ENCODE measurements at places on chromosomes 2 and 18. TPM values are rescaled to one million over a fixed set of nuclear protein-coding genes. Genes with fewer than 3 reads are reported as not detected.

GRCh38 chr2:45909677-45910191 lies 258.3 kb downstream of the PRKCE start:
- DNase-seq: no peak

GRCh38 chr2:237721458-237721857 lies 77.1 kb upstream of the RBM44 start:
- DNase-seq: no peak

- DNase-seq: no peak
Measured at GRCh38 chr2:150601280-150602038, 114.0 kb upstream of the RND3 start.

- no peak for DNase-seq
Measured at GRCh38 chr2:224570328-224570993, 14.7 kb downstream of the CUL3 start.

ESCO1 gene
- 25.5 TPM for total RNA-seq

- no peak for DNase-seq
Measured at GRCh38 chr2:74109551-74109950, 38.2 kb downstream of the BOLA3 start.

GRCh38 chr2:61018318-61018755 lies 282 bp upstream of the PUS10 start:
- DNase-seq: no peak

GRCh38 chr2:175633227-175633626 lies 368.8 kb downstream of the LNPK start:
- DNase-seq: no peak

TMEM169 gene
- 3.1 TPM for total RNA-seq

- DNase-seq: no peak
Measured at GRCh38 chr2:10526281-10527000, 78.3 kb upstream of the ODC1 start.

Measured in T-cell (primary cell).